ENCODE measurements at places on chromosomes 6 and 20.
A peak's percentile ranks its signal among the peaks of the same experiment; 100 is the strongest.

GRCh38 chr6:157785636-157786035 is 37.4 kb upstream of the SNX9 start:
- DNase-seq = no peak

DNA sequence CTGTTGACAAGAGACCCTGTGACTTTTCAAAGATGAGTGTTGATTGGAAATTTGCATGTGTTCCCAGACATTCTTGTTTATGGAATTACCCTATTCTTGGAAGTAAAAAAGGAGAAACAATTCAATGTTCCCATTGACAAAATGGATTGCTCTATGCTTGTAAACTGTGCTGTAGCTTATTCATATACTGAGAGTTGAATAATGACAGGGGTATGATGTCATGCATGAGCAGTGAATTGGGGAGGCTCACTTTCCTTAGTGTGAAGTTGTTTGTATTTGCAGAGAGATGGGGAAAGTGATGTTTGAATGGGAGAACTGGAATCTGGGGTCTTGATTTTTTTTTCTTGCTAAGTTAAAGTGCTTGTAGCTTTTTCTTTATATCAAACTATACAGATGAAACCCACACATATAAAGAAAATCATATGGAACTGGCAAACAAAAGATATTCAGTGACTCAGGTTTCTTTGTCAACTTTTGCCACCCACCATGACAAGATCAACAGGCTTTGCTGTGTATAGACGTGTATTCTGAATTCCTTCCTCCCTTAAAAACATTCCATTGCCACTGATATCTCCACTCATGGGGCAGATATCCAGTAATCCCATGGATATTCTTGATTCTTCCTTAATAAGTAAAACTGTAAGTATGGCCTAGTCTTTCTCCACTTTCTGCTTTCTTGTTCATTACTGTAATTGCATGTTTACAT is 97.8 kb upstream of the JAG1 start:
- peak; percentile 8 for DNase-seq

DNA sequence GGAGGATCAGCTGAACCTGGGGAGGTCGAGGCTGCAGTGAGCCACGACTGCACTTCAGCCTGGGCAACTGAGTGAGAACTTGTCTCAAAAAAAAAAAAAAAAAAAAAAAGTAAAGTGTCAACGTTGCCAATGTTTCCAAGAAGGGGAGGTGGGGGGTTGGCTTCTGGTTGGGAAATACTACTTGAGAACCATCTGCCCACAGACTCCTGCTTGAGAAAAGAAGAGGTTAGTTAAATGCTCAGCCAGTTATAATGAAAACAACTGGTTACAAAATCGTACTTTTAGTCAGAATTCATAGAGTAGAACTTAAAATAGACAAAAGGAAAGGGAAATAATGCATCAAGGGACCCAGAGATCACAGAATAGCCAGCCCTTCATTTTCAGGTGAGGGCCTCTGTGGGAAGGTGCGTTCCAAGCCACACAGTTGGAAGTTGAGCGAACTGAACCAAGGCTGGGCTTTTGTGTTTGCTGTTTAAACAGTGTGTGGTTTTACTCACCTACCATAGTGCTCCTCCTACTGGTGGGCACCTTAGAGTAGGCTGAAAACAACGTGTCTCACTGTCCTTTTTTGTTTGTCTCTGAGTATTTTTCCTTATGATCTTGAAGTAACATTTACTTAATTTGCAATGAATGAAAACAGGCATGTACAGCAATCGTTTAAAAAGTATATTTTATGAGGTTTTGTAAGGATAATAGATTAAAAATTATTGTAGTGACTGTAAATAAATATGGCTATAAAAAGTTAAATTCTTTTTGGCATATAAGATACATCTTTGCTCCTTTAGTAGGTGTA is 200.7 kb downstream of the BCAS1 start:
- peak; percentile 91 for DNase-seq

DNA sequence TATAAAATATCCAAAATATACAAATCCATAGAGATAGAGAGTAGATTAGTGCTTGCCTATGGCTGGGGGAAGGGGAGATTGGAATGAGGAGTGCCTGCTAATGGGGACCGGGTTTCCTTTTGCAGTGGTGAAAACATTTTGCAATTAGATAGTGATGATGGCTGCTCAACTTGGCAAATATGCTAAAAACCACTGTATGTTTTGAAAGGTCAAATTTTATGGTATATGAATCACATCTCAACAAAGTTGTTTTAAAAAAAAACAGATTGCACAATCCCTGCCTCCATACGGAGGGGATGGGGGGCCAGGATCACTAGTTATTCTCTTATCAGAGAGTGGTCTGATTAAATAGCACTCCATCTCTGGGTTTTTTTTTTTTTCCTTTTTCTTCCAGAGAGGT is 76.9 kb upstream of the RIPOR2 start:
- peak; percentile 90 for DNase-seq

DNA sequence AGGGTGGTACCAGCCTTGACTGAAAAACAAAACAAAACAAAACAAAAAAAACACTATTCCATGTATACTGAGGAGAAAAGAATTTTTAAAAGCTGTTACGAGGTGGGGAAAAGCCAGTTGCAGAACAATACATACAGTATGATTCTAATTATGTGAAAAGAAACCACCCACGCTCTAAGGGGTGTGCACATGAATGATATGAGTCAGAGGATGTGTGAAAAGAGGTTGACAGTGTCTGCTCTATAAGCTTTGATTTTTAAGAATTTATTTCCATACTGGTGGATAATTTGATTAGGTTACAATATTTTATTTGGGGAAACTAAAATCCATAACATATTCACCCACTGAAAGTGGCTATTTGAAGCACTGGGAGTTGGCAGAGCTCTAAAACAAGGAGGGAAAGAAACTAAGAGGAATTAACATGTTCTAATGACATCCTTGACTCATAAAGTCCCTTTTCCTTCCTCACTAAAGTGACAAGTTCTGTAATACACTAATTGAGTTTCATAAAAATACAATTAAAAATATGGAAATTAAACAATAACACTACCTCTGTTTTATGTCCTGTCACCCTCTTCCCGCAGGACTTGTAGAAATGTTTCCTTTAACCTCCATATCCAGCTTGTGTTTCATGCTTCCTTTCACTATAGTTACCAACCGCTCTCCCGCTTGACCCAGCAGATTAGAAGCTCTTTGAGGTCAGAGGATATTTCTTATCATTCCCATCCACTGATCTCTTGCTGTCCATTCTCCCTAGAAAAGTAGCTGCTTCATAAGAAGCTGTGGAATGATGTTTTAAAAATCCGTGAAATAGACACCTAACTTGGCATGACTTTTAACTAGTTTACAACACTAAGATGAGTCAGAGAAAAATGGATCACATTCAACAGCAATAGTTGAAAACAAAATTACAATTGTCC is 118.6 kb upstream of the CCDC28A start:
- peak; percentile 52 for DNase-seq

GRCh38 chr20:764255-764654 is 4.0 kb downstream of the SLC52A3 start:
- no peak for DNase-seq

- DNase-seq = peak; percentile 33
Measured at GRCh38 chr6:34248198-34248726, 544 bp downstream of the SMIM29 start.

DNA sequence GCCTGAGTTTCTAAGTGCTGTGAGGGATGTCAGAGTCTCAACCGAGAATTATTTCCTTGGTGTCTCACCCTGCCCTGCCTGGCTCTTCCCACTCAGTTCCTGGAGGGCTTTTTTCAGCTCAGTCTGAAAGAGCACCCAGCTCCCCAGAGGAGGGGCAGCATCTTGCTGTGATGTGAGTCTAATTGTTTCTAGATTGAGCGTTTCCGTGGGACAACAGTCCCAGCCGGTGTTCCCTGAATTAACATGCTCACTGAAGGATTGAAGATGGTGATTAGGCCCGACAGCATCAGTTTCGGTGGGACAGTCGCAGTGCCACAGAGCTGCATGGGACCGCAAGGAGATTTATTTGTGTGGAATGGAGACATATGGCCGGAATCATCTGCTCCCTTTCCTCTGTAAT is 587.6 kb downstream of the DHX35 start:
- DNase-seq = no peak

DNA sequence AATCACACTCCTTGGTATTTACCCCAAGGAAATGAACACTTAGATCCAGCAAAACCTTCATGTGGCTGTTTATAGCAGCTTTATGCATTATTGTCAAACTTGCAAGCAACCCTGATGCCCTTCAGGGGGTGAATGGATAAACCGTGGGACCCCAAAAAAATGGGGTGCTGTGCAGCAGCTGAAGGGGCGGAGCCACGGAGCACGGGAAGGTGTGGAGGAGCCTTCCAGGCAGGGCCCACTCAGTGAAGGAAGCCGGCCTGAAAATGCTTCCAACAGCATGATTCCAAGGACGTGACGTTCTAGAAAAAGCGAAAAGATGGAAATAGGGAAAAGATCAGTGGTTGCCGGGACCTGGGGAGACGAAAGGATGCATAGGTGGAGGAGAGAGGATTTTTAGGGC is 25.6 kb upstream of the FRMD1 start:
- no peak for DNase-seq

DNA sequence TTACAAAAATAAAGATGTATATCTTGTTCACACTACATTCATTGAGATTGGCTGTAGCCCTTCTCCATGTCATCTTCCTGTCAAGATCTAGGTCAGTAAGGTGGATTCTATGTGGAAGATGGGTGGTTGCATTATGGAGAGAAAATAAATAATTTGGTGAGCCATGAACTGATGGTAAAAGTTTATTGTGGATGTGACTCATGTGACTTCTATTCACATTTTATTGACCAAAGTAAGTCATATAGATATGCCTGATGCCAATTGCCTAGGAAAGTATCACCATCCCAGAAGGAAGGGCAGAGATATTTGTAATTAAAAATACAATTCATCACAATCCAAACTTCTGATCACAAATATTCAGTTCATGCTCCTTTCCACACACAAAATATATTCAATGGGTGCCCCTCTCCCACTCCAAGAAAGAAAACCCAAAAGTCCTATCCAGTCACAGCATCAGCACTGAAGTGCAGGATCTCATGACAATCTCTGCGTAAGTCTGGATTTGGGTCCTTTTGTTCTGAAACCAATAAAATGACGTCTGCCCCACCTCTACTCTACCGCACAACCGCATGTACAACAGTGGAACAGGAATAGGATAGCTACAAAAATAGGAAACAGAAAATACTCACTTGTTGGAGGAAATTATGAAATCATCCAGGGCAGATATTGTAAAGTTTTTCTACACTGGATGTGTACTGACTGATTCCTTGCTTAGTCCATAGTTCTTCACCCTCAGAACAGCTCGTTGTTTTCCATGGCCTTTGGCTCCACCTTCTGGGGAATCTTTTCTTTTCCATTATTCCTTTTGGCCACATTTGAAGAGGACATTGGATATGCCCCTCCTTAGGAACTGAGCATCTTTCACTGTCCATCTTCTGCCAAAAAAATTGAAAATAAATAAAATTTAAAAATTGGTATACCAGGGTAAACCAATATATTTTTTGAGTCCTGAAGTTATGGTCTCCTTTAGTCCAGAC is 16.1 kb upstream of the SLC17A3 start:
- peak; percentile 63 for DNase-seq

- no peak for DNase-seq
Measured at GRCh38 chr6:139173172-139173571, 38.3 kb downstream of the HECA start.

DNA sequence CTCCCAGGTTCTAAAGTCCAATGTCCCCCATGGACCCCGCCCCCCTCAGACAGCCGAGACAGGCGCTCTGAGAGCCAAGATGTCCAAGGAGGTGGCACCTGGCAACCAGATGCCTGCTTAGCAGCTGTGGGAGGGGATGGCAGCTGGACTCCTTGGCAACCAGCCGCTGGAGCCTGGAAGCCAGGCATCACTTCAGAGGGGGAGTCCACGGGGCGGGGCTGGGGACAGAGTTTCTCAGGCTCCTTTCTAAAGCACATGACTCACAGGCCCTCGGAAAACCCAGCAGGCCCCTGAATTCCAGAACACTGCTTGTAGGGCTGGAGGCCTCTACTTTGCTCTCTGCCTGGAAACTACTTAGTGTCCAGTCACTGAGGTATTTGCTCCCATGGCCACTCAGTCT is 51.5 kb downstream of the PREX1 start:
- DNase-seq = peak; percentile 93

DNA sequence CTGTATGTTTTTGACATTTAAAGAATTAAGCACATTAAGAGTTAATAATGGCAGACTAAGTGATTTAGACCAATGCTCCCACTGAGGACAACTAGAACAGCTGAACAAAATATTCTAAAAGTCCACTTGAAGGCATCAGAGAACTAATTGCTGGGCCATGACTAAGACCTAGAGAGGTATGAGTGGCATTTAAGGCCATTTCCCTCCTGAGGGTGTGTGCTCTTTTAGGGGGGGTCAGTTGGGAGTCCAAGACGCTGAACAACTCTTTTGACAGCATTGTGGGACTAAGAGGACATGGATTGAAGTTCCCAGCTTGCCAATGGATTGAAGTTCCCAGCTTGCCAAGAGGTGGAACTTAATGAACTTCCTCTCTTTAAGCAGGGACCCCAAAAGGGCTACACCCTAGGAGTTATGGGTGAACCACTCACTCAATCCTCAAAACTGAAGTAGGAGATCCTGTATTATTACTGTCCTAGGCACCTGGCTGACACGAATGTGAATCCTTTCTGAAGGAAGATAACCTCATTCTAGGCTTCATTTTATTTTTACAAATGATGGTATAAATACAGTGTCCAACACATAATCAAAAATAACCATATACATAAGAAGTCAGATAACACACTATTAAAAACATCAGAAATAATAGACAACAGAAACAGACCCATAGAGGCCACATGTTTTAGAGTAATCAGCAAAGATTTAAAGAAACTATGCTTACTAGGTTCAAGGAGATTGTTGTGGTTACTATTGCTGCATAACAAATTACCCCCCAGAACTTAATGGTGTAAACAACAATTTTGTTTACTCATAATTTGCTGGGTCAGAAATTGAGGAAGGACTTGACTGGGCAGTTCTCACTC is 175.1 kb downstream of the VEGFA start:
- peak; percentile 38 for DNase-seq
